ENCODE measurements at places on chromosomes 6 and 20.

DNA sequence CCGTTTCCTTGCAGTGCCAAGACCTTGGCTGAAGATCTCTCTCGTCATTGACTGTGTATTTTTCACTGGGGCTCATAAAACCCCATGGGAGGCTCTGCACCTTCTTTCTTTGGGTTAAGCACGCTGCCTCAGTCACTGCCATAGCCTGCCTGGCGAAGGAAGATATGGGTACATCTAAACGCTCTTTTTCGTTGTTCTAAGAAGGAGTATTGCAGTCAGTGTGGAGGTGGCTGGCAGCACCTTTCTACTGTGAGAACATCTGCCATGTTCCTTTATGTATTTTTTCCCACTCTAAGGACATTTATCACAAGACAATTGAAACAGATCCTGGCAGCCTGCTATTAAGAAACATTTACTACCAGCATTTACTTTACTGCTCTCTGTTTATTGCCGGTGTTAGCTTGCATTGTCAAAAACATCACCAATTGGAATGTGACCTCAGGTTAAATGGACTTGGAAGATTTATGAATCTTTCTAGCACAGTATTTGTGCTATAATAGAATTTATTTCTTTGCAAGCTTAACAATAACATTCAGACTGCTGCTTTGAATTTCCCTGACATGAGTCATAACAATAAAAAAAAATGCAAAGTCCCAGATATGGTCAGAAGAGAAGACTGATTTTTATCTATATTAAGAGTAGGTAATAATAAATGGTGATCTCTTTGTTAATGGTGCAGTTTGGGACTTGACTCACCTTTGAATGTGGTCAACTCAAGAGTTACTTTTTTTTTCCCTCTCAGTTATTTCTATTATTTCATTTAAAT lies 62.2 kb upstream of the CLDN20 start:
- no peak for DNase-seq

- DNase-seq = no peak
Measured at GRCh38 chr6:106643061-106643460, 13.7 kb downstream of the QRSL1 start.

GRCh38 chr6:162615016-162615705 lies 112.4 kb downstream of the PRKN start:
- no peak for DNase-seq

DNA sequence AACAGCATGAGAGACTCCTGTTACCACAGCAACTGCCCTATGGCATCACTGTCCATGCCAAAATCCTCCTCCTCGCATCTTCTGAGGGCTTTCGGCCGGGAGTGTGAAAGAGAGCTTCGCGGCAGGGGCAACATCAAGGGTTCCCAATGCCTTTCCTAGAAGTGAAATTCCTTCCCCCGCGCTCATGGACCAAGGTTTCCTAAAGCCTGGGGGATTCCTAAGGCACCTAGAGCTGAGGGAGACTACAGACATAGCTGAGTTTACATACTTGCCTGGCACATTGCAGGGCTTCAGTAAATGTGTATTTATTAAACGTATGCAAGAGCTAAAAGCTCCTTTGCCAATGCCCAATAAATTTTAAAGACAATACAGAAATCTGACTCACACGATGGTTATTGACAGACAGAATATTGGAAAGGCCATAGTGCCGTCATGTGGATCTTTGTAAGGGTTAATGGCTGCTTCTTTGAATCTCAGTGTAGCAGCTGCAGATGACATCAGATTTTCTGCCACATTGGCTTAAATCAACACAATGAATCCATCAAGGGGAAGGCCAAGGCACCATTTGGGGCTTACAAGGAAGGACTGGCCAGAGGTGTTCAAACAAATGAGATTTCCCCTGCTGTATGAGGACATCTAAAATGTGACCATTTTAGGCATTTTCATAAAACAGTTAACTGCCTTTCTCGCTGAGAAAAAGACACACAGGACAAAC lies 281.2 kb upstream of the JARID2 start:
- no peak for DNase-seq

DNA sequence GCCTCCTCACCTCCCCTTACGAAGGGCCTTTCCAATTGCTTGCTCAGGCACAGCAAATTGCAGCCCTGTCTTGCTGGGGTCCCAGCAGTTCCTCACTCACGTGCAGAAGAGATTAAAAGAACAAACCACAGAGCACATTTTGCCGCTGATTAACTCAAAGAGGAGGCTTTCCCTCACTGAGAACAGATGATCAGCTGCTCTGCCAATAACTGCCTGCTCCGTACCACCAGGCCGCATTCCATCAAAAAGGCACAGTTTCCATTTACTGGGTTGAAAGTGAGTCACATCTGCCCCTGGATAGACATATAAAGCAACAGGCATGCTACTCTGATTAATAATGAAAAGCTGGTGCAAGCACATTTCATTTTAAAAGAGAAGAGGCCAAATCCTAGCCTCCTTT lies 446.8 kb downstream of the PTPRT start:
- DNase-seq = no peak

DNA sequence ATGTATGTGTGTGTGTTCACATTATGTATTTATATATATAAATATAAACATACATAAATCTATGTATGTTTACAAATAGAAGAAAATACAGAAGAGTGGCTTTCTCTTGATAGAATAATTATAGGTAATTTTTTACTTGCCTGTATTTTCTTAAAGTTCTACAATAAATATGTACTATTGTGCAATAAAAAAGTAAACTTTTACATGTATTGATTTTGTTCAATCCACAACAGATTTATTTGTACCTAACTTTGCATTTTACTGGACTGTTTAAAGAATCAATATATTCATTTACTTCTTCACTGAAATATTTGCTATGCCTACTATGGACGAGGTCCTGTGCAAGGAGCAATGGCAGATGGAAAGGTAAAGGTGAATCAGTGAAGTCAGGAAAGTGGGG lies 14.0 kb upstream of the TAB2 start:
- no peak for DNase-seq

DNA sequence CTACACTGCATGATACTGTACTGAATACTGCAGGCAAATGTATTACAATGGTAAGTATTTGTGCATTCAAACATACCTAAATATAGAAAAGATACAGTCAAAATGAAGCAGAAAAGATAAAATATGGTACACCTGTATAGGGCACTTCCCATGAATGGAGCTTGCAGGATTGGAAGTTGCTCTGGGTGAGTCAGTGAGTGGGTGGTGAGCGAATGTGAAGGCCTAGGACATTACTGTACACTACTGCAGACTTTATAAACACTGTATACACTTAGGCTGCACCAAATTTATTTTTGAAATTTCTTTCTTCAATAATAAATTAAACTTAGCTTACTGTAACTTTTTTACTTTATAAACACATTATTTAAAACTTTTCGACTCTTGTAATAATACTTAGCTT lies 213.1 kb downstream of the ATXN1 start:
- DNase-seq = no peak

DNA sequence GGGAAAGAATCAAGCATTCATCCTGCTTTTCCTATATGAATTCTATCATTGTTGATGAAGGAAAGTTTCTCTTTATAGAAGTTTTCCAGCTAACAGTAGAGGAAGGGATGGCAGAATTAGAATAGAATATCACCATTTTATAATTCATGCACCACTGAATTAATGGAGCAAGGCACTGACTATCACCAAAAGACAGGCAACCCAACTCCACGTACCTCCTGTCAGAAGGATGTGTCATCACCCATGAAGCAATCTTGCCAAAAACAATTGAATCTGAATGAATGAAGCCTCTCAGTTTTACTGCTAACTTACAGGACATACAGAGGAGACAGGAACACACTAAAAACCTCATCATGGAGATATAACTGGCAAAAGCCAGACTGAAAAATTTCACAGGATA lies 122.4 kb downstream of the NFATC2 start:
- no peak for DNase-seq

- DNase-seq = no peak
Measured at GRCh38 chr6:13767121-13767808, 47.1 kb downstream of the MCUR1 start.

GRCh38 chr6:44270526-44271405 lies 516 bp downstream of the TMEM151B start:
- DNase-seq = no peak

DNA sequence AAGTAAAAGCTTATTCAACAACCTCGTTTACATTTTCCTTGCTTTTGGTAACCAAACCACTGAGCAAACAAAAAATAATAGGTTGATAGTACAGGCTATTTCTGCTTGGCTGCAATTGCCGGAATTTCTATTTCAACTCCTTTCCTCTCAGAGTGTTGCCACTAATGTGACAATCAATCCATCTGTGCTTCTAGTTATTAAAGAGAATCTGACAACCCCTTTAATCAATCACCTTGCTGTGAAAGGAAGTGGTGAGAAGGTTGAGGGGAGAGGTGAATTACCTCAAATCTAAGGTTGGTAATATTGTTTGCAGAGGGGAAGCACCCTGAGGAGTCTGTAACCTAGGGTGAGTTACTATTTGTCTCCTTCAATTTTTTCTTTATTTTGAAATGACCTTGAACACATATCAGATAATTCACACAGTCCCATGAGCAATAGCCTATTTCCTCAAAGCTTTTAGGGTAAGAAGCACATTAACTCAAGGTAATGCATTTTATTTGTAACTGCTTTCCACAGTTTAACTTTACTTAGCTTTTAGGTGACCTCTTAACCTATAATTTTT lies 603.4 kb downstream of the MMUT start:
- DNase-seq = no peak

GRCh38 chr20:8194721-8195120 lies 62.7 kb downstream of the PLCB1 start:
- no peak for DNase-seq

GRCh38 chr20:35663516-35664465 lies 909 bp downstream of the CPNE1 start:
- DNase-seq = peak; percentile 23

DNA sequence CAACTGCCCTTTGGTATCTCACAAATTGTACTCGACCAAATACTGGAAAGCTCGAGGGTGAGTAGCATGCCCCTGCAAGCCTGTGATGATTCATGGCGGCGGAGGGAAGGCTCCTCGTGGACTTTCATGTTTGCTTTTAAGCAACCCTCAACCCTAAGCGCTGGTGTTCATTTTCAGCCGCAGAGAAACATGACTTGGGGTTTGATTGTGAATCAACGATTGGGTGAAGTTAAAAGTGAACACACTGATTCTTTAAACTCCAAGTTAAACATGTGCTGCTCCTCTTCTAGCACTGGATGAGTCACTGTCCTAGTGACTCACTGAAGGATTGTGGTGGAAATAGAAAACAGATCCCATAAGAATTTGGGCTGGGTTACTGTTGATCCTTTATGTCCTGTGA lies 8.3 kb downstream of the CD109 start:
- DNase-seq = no peak

- no peak for DNase-seq
Measured at GRCh38 chr6:96089173-96089572, 73.4 kb downstream of the FUT9 start.

- DNase-seq = no peak
Measured at GRCh38 chr6:29965563-29965872, 23.2 kb downstream of the HLA-A start.

GRCh38 chr6:154154389-154154967 lies 115.4 kb downstream of the OPRM1 start:
- DNase-seq = peak; percentile 16

GRCh38 chr20:22371843-22372242 lies 212.5 kb downstream of the FOXA2 start:
- DNase-seq = no peak

DNA sequence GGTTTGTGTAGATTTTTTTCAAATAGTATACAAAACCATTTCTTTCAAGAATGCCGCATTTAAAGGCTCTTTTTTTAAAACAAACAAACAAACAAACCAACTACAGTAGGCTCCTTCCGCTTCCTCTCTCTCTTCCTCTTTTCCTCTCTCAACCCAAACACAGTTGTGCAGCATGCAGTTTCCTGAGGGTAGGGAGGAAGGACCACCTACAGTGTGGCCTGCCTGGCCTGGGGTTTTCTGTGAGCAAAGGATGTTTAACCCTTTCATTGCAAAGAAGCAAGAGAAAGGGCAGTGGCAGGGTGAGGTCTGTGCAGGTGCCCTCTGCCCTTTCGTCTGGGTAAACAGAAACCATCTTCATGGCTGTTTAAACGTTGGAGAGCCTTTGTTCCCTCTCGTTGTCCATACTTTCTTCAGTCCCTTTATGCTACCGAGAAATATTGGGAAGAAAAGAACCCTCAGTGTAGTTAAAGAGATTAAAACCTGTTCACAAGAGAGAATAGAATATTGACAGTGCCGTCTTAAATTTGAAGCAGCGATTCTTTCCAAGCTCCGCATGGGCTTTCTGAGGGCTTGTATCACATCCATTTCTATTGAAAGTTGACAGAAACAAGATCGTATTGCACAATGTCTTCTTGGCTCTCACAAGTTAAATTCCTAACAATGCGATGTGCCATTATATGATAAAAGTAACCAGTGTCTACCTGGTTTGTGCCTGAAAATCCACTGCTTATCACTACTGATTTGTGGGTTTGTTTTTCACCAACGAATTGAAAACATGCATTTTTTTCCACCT lies 215.5 kb upstream of the SNX9 start:
- DNase-seq = no peak

DNA sequence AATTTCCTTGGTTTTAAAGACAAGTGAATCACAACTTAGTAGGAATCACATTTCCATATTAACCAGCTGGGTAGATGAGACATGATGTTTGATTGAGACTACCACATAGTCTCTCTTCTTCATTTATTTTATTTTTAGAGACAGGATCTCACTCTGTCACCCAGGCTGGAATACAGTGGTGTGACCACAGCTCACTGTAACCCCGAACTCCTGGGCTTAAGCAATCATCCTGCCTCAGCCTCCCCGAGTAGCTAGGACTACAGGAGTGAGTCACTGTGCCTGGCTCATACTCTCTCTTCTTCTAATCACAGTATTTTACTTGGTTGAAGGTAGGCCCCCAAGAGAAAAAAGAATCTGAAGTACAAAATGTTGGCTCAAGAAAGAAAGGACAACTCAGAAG lies 80.2 kb upstream of the ASF1A start:
- DNase-seq = no peak

GRCh38 chr6:161884782-161885181 lies 610.9 kb upstream of the AGPAT4 start:
- no peak for DNase-seq

GRCh38 chr6:80217794-80218193 lies 111.3 kb downstream of the BCKDHB start:
- DNase-seq = no peak

DNA sequence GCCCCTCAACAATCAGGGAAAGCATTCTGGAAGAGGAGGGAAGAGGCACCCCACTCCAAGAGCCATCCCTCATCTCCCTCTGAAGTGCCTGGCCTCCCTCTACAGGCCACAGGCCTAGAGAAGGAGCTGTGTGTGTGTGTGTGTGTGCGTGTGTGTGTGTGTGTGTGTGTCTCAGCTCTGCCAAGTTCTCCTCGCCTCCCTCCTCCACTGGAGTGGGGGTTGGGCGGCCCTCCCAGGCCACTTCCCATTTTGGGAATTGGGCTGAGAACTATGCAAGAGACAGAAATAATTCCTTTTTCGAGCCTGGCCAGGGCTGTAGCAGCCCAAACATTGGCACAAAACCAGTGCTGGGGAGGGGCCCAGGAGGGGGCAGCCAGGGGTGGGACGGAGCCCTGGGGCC lies 35.7 kb downstream of the KCNB1 start:
- DNase-seq = no peak
